ENCODE measurements at places on chromosomes 3 and 15.

DNA sequence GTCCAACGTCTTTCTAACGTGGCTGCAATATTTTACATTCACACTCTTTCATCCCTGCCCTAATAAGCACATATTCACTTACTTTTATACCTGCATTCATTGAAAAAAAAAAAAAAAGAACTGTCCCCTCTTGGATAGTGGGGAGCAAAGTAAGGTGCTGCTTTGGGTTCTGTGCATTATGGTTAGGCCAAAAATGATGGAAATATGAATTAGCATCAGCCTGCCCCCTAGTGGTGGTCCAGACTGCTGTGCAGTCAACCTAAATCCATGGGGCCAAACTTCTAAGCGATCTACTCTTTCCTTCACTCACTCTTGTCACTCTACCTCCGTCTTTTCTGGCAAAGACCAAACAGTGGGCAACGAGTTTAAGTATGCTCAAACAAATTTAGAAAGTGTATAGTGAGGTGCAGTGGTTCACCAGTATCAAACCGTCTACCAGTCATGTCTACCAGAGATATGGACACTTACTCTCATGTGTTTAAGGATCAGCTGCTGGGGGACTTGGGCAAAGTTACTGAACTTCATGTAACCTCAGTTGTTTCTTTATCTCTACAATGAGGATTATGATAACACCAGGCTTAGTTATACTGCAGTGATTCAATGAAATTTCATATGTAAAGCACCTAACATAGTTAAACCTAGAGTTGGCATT, 61.5 kb upstream of the GRM7 start:
- peak; percentile 12 for DNase-seq

GRCh38 chr15:84793431-84794161, 23.6 kb upstream of the ALPK3 start:
- no peak for DNase-seq

GRCh38 chr3:172666181-172666872, 44.5 kb downstream of the NCEH1 start:
- no peak for DNase-seq

- no peak for DNase-seq
These were observed 1.2 kb downstream of the GABRB3 start for GRCh38 chr15:26771578-26772153.

- no peak for DNase-seq
These were observed 118.1 kb downstream of the AGBL1 start for GRCh38 chr15:86197770-86198169.

DNA sequence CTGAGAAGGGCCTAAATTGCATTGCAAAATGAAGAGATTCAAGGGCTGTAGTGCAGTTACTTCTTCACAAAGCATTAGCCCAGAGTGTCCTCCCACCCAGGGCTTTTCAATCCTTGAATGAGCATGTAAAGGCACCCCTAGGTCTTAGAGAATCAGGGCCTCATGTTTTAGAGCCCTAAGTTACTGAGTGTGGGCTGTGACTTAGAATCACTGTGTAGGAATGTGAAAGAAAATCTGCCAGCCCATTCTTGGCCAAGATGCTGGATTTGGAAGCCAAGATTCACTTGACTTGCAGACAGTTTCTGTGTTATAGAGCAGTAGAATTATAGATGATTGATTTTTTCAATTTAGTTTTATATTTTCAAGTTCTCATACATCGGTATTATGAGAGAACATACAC, 153.2 kb downstream of the MYRIP start:
- DNase-seq, result no peak

- no peak for DNase-seq
These were observed 47.3 kb downstream of the ITGA11 start for GRCh38 chr15:68384451-68385239.

- no peak for DNase-seq
These were observed 59.7 kb upstream of the MAGI1 start for GRCh38 chr3:66098436-66098835.

DNA sequence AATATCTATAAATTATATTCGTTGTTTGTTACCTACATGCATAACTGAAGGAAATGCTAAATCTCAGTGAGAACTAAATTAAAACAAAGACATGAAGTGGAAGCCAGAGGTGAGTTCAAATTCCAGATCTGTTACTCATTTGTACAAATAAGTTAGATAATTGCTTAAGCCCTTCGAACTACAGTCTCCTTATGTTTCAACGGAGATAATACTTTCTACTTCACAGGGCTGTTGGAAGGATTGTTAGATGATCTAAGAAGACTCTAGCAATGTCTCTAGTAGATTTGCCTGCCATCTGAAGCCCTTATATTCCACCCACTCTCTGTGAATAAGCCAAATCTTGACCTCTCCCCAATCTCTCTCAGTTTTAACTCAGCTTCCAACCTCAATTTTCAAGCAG, 125.8 kb downstream of the P2RY1 start:
- no peak for DNase-seq

GRCh38 chr3:117523418-117523817, 813.8 kb downstream of the TUSC7 start:
- DNase-seq, result no peak

DNA sequence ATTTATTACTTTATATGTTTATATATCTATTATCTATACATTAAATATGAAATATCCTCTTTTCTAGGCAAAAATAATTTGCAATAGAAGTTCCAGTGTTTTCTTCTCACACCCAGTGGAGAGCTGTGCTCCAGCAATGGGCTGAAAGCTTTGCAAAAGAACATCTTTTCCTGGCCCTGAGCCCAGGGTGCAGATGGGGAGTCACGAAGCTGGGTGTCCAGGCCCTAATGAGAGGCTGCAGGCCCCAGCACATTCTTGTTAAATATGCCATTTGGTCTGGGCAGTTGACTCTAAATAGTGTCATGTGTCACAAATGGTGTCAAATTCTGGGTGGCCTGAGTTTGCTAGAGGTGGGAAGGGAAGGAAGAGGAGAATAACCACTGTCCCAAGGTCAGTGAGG, 5.7 kb downstream of the NTRK3 start:
- no peak for DNase-seq

DNA sequence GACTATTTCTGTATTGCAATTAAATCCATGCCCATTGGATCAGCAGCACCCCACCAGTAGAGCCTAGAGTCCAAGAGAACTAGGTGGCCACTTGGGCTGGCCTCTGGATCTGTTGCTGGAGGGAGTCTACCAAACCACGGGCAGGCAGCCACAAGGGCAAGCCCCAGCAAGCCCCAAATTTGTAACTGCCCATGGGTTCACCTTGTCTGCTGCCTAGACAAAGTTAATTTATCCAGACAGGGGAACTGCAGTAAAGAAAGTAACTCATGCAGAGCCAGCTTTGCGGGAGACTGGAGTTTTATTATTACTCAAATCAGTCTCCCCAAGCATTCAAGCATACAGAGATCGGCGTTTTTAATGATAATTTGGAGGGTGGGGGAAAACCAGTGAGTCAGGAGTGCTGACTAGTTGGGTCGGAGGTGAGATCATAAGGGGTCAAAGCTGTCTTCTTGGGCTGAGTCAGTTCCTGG, 74.0 kb upstream of the TERB2 start:
- DNase-seq, result peak; percentile 31

- DNase-seq, result no peak
These were observed 30.5 kb upstream of the TNFSF10 start for GRCh38 chr3:172553526-172554252.

DNA sequence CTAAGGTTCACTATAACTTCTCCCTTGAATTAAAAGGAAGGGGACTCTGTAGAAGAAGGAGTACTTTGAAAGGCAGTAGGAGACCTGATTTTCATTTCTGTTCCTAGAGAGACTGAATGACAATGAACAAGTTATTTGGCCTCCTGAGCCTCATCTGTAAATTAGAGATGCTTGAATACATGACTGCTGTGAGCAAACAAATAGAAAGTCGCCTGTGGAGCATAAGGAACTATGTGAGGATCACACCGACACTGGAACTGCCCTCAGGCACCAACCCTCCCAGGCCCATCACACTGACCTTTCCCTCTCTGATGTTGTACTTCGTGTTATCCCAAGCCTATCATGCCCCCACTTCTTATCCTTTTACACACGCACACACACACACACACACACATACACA, 48.6 kb downstream of the IMPG2 start:
- DNase-seq, result no peak

DNA sequence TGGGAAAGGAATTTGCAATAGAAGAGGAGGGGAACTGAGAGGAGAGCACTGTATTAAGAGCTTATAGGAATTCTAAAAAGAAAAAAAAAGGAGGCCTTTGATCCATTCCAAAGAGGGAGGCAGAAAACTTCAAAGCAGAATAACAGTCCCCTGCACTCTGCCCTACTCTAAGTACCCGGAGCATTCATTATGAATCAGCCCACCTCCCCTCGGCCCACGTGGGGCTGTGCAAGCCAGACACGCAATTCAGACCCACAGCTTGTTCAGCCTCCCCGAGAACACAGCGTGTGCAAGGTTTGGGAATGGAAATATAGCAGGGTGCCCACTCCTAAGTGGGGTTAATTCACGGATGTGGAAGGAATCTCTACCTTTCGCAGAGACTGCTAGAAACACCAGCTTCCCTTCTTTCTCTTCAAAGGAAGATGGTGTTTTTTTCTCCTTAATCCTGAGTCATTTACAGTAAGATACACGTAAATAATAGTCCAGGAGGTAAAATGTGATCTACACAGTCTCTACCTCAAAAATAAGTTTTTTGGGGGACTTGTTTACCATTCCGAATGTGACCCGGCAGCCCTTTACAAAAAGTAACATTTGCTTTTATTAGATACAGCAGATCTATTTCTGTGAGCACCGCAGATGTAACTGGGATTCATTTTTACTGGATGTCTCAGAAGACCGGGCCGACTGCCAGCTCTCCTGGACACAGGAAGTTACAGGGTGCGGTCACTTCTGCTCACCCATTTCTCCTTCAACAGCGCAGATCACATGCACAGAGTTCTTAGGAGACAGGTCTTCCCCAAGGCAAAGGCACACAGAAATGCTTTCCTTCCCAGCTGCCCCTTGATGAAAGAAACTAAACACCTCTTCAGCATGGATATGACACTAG, 768.5 kb upstream of the CFAP20DC start:
- no peak for DNase-seq

DNA sequence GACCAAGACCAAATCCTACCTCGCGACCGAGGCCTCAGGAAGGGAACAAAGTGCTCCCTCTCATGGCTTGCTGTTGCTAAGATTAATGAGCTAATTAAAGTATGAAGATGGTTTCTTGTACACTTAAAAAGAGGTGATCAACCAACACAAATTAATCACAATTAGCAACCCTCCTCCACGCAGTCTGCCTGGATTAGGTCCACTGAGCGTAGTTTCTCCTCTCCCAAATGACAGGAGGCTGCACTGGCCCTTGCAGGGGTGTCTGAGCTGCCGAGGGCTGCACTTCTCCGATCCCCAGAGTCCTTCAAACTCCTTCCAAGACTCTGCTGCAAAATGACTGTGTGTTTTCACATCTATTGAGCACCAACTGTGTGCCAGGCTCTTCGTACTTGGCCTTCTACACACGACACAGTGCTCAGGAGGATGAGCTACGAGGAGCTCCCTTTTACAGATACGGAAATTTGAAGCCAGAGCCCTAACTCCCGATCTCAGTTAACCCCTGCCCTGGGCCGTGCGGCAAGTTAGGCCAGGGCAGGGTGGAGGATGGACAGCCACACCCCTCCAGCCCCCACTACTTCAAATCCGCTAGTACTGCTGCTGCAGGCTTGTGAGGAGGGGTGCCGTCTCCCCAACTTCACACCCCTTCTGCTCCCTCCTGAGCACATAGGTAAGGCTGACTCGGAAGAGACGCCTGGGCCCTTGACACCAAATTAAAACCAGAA, 101.0 kb upstream of the LINGO1 start:
- no peak for DNase-seq

GRCh38 chr15:58203537-58203936, 65.4 kb downstream of the AQP9 start:
- DNase-seq, result no peak

GRCh38 chr15:89893027-89893426, 767 bp downstream of the AP3S2 start:
- no peak for DNase-seq

GRCh38 chr3:46383211-46383950, 12.6 kb downstream of the CCR5 start:
- no peak for DNase-seq

- DNase-seq, result no peak
These were observed 37.1 kb downstream of the PSMD6 start for GRCh38 chr3:63986146-63986545.

DNA sequence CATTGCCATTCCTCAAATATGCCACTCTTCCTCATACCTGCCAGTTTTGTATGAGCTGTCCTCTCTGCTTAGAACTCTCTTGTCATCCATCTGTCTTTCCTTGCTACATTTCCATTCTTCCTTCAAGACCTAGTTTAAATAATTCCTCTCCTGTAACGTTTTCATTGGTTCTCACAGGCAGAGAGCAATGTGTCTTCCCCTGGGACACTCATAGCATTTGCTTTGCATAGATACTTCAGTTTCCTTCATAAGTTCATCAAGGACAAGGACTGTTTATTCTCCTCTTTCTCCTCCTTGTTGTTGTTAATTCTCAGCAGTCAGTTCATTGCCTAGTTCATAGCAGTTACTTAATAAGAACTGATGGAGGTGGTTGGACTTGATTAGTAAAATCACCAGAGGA, 10.5 kb downstream of the NR2C2 start:
- no peak for DNase-seq

DNA sequence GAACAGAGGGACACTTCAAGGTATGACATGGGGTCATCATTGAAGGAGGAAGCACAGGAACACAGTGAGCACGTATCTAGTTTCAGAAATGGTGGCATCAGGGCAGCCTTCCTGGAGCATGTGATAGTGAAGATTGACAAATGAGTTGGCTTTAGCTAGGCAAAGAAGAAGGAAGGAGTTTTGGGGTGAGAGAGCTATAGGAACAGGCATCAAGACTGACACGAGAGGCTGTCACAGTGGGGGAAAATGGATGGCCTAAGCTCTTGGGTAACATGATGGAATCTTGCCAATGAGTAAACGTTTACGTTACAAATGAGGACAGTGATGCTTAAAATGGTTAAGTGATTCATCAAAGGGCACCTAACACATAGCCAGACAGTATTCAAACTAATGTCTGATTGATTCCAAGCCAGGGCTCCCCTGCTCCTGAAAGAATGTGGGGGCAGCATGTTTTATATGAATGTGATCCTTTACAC, 23.1 kb upstream of the GPR171 start:
- no peak for DNase-seq

DNA sequence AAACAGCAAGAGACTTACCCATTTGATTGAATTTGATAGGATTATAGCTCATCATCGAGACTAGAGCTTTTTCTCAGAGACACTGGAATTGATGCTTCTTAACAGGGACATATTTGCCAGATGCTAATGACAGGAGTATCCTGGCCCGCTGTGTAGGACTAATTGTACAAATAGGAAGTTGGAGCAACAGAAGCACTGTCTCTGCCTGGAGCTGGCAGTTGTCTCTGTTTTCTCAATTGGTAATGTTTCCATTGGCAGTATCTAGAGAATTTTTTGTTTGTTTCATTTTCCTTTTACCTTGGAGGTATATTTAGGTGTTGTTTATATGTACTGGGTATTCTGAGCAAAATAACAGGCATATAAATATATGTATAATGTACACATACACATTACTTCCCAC, 8.9 kb upstream of the PCOLCE2 start:
- no peak for DNase-seq

GRCh38 chr3:71428841-71429596, 154.5 kb downstream of the FOXP1 start:
- DNase-seq, result no peak
